ENCODE measurements at places on chromosomes 4 and X.
A peak's percentile ranks its signal among the peaks of the same experiment; 100 is the strongest.

DNA sequence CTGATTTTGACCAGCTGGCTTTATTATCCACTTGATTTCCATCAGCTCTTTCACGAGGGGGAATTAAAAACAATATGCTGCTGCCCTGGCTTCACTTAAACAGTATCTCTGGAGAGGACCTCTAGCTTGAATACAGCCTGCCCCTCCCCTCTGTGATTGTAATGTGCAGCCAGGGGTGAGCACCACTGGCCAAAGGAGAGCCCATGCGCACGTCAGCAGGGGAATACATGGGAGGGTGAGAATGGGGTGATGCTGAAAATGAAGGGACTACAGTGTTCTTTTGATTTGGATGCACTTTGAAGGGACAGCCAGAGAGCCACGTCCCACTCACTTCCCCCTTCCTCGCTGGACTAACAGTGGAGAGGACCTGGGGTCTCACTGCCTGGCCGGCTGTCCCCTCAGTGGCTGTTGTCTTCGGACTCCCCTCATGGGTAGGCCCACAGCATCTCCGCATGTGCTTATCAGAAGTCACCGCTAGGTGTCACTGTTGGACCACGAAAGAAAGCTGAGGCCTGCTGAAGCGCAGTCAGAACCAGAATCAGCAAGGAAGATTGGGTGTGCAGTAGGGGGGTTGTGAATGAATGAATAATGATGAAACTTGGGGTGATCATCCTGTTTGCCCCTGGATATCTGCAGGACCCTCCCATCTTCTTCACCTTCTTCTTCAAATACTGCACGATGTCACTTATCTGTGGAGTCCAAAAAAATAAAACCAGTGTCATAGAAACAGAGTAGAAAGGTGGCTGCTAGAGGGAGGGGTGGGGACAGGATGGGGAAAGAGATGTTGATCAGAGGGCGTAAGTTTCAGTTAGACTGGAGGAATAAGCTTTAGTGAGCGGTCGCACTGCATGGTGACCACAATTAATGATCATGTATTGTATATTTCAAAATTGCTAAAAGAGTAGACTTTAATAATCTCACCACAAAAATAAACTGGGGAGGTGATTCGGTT is 32.8 kb downstream of the CLCN4 start:
- DNase-seq, result peak; percentile 88

- peak; percentile 99 for DNase-seq
Observed at GRCh38 chr4:139177869-139178619, 1.0 kb upstream of the ELF2 start.

- DNase-seq, result peak; percentile 36
Observed at GRCh38 chrX:154019061-154019621, 561 bp downstream of the IRAK1 start.

- DNase-seq, result peak; percentile 32
Observed at GRCh38 chr4:156496797-156497196, 474.8 kb downstream of the PDGFC start.

- DNase-seq, result no peak
Observed at GRCh38 chrX:103800318-103800717, 23.7 kb downstream of the PLP1 start.

DNA sequence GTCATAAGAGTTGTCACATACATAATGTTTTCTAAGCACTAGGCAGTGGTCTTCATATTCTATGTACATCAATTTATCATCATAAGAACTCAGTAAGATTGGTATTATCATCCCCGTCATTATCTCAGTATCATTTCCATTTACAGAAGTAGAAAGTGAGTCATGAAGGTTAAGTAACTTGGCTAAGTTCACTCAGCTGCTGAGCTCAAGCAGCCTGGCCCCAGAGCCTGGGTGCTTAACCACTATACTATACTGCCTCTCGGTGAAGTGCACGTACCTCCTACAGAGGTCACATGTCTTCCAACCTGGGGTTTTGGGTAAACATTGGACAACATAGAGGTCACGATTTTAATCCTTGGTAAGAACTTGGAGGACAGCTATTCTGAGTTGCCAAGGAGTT is 161.5 kb upstream of the GATB start:
- no peak for DNase-seq

GRCh38 chr4:24003496-24003895 is 113.6 kb upstream of the PPARGC1A start:
- no peak for DNase-seq

DNA sequence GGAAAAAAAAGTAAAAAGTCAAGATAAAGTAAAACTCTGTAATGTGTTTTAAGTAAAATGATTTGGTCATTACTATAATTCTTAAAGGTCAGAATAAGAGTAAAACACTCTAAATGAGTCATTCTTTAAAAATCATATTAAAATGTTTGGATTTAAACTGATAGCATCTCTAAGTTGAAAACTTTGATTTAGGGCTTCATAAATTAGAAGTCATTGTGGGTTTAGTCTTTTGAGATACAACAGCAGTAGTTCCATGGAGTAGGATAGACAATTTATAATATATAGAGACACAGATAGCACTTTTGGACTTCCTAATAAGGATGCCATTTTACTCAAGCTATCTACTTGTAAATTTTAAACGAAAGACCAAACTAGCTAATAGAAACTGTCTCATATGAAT is 77.1 kb upstream of the PABPC4L start:
- DNase-seq, result peak; percentile 10

DNA sequence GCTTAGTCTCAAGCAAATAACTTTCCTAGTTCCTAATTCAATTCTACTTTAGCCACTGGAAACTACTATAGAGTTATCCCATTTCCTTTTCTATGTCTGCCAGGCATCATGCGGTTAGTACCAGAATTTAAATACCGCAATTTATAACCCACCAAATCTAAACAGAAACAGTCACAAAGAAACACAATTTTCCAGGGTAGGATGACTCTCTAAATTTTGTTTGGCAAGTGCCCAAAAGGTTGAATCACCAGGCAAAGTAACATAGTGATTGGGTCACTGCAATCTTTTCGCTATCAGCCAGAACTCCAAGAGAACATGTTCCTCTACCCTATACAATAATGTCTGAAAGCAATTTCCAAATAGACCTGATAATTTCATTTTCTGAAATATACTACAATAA is 240.2 kb upstream of the GRIA3 start:
- peak; percentile 81 for DNase-seq

DNA sequence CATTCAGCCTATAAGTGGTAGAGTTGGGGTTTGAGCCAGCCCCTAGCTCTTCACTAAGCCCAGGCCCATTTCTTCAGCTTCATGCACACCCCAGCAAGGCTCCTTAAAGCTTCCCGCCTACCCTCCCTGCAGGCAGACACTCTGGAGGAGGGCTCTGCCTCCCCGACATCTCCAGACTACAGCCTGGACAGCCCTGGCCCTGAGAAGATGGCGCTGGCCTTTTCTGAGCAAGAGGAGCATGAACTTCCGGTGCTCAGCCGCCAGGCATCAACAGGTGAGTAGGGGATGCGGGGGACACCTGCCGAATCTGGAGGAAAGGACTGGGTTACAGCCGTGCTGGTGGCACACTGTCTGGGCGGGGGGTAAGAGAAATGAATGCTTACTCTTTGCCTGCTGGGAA is 11.1 kb downstream of the SASH3 start:
- DNase-seq, result no peak
